Activated CD4-positive, alpha-beta T cell treated with anti-CD3 and anti-CD28 coated beads, Interleukin-2, amount 50 U/mL, for 1 hour (primary cell): ENCODE measurements at places on chromosomes 3 and 15.

DNA sequence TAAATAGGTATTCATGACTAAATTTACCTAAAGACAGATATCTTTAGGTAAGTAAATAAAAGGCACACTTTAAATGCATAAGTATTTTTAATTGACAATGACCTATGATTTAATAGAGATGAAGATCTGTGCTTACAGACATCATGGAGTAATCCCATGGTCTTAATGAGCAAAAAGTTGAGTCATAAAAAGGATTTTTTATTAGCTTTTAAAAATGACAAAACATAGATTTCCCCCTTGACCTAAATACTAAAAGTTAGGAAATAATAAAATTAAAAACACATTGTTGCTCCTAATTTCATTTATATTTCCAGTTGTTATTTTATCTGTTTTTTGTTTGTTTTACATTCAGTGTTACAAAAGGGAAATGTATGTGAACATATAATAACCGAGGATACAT is 1005.7 kb downstream of the ROBO1 start:
- no peak for DNase-seq

GRCh38 chr3:131432441-131432840 is 50.9 kb downstream of the NUDT16 start:
- DNase-seq, result no peak

DNA sequence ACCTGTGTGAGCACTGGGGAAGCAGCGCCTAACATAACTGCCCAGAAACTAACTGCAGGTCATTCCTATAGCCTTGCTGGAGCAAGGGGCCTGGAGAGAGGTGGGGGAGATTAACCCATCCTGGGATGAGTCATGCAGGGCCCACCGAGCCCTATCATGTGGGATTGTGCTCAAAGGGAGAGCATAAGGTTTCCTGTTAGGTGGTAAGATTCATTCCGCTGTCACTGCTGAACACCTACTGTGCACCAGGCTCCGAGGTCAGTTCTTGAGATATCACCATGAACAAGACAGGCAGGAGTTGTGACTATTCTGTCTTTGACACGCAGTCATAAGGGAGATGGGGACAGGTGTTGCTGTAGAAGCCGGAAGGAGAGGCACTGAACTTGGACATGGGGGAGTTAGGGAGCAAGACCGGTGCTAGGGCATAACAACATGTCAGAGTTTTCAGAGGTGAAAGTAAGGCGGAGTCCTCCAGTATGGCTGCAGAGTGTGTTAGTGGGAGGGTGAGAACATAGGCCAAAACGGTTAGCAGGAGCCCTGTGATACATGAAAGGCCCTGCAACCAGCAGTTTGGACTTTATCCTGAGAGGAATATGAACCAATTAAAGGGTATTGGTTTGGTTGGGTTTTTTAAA is 2.4 kb downstream of the SLC25A38 start:
- no peak for DNase-seq

- DNase-seq, result no peak
These were observed 156.5 kb downstream of the PDCD6IP start for GRCh38 chr3:33954956-33955355.

DNA sequence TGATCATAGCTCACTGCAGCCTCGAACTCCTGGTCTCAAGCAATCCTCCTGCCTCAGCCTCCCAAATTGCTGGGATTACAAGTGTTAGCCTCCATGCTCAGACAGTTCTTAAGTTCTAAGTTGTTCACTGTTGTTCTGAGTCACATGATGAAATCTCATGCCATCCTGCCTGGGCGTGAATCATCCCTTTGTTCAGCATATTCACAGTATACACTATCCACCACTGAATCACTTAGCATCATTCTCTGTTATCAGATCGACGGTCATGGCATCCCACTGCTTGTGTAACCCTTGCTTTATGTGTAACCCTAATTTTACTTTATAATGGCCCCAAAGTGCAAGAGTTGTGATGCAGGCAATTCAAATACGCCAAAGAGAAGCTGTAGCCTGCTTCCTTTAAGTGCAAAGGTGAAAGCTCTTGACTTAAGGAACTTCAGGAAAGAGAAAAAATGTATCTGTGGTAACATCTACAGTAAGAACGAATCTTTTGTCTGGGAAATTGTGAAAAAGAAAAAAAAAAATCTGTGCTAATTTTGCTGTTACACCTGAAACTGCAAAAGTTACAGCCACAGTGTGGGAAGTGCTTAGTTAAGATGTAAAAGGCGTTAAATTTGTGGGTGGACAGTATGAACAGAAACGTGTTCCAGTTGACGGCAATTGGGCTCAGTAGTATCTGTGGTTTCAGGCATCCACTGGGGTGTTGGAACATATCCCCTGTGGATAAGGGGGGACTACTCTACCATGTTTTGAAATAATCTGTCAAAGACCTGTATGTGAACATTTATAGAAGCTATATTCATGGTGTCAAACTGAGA is 80.6 kb downstream of the PCOLCE2 start:
- DNase-seq, result no peak

DNA sequence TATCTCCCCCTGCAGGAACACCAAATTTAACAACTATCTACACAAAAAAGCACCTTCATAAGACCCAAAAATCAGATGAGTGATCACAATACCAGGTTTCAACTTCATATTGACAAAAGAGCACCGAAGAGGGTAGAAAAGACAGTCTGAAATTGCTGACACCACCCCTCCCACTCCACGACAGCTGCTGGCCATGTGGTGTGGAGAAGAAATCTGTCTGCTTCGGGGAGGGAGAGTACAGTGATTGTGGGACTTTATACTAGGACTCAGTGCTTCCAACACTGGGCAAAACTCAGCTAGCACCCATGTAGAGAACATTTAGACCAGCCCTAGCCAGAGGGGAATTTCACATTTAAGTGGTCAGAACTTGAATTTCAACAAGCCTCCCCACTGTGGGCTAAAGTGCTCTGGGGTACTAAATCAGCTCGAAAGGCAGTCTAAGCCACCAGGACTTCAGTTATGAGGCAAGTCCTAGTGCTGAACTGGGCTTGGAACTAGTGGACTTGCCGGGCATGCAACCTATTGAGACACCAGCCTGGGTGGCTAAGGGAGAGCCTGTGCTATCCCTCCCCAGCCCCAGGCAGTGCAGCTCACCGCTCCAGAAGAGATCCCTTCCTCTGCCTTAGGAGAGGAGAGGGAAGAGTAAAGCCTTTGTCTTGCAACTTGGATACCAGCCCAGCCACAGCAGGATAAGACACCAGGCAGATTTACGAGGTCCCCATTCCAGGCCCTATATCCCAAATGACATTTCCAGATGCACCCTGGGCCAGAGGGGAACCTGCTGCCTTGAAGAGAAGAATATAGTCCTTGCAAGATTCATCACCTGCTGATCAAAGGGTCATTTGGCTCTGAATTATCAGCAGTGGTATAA is 44.6 kb upstream of the POU1F1 start:
- DNase-seq, result no peak

DNA sequence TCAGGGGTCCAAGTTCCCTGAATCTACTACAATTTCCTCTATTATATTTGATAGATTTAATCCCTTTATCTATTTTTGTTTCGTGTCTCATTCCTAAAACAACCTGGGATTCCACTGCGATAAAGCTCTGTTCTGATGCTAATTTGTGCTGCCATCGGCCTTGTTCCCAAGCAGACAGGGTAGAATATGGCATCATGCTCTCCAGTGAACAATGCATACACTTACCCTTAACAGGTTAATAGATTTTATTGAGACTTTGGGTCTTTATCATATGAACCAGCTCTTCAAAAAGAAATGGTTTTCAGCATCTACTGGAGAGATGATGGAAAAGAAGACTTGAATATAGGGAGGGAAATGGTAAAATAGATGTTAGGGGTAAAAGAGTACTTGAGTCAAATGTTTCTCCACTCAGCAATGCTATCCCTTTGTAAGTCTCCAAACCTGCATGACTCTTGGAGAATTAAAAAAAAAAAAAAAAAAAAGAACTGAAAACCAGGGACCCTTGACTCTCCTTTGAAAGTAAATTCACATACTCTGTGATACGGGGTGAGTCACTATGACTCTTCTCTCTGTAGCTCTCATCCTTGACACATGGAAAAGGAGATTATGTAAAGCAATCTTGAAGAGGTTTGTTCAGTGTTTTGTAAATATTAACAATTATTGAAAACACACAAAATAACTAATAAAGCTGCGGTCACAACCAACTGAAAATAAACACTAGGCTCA is 268.8 kb downstream of the ZBTB20 start:
- no peak for DNase-seq

DNA sequence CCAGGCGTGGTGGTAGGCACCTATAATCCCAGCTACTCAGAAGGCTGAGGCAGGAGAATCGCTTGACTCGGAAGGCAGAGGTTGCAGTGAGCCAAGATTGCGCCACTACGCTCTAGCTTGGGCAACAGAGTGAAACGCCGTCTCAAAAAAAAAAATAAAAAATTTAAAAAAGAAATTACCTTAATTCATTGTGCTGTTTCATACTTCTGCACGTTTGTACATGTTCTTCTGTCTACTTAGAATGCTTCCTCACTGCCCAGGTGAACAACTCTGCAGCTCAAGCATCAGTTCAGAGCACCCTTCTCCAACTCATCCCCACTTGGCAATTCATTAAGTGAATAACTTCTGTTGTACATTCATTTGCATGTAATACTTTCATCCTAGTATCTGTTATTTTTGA is 14.0 kb downstream of the CAPN7 start:
- no peak for DNase-seq

- DNase-seq, result no peak
These were observed 297.2 kb downstream of the FHIT start for GRCh38 chr3:60954048-60954447.

DNA sequence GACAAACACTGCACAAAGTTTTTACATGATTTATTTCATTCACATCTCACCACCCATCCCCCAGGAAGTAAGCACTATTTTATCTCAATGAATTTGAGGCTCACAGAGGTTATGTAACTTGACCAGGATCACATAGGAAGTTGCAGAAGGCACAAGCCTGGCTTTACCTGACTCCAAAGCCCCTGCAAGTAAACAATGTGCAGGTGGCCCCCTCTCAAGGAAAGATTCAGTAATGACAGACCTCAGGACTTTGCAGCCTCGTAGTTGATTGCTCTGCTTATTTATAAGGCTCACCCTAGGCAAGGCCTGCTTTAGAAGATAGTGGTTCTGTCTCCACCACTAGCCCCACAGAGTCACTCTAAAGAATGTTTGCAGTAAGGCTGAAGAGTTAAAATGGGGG is 79.8 kb upstream of the MDFIC2 start:
- no peak for DNase-seq

DNA sequence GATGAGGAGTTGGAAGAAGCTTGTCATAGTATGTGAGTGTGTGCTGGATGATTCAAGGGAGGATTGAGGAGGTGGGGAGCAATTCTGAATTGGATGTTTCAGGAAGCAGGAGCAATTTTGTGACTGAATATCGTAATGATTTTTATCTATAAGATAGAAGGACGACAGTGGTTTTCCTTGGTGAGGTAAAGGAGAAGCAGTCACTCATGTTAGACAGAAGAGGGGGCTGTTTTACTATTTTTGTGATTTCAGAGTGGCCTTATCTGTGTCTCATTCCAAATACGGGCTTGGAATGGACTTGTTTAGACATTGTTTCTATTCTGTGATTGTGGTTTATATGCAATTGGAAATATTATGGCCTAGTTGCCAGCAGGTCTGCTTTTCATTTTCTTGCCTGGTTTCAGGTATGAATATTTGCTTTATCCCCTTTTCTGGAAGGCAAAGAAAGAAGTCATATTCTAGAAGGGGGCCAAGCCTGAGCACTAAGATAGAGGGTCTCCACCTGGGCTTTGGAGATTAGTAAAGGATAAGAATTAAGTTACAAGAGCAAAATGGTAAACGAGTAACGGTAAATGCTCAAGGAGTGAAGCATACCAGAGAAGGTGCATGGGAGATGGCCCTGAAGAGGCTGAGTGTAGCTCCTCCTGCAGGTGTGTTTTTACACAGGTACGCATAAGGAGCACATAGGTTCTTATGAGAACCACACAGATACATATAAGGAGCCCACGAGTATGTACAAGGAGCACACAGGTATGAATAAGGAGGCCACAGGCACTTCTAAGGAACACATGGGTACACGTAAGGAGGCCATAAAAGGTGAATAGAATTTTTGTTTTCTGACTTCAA is 124.6 kb upstream of the KCNAB1 start:
- DNase-seq, result no peak

DNA sequence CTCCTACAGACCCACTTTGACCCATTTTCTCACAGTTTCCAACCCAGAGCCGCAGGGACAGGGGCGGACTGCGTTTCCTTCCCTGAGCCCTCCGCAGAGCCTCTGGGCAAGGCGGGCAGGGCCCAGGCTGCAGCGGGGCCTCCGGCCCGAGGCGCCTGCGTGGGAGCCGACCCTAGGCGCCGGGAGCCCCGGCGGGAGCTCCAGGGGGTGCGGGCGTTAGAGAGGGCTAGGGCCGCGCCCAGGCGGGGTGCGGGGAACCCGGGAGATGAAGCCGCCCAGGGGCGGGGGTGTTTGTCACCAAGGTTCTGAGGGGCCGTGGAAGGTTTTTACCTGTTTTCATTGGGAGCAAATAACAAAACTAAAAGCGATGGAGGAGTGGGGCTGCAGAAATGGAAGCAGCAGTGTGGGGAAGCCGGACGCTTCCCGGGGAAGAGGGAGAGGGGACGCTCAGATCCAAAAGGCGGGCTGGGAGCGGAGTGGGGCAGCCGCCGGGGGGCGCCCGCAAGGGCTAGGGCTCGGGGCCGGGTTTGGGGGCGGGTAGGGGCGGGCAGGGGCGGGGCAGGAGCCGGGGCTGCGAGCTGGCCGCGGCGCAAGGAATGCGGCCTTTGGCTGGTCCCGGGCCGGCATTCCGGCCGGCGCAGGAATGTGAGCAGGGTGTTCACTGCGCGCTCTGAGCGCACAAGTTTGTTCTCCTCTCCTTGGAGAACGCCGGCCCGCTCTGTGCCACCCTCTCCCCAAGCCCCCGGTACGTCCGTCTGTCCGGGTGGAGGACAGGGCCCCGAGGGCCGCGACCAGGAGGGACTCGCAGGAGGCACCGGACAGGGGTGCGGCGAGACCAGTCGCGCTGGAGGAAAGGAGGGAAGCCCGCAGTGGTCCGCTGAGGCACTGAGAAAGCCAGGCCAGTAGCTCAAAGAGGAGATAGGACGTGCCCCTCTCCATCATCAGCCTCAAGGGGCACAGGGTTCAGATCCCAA is 61.1 kb downstream of the AMOTL2 start:
- no peak for DNase-seq

- no peak for DNase-seq
These were observed 32.4 kb downstream of the BTD start for GRCh38 chr3:15633766-15634598.

DNA sequence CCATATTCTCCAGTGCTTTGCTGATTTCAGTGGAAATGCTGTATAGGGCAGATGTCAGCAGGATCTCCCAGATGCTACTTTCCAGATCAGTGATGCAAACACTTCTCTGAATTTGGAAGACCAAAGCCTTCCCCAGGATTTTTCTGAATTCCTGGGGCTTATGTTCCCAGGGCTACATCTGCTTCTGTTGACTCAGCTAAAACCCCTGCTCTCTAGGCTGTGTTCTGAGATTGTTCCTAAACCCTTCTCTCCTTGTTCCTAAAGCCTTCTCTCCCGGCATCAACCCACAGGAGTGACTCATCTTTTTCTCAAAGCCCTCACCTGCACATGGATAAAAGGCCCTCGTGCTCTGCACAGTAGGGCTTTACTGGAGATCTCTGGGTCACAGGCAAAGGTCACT is 35.5 kb downstream of the FAH start:
- DNase-seq, result no peak

- peak; percentile 52 for DNase-seq
These were observed 25.5 kb upstream of the SNRPA1 start for GRCh38 chr15:101320501-101321052.

GRCh38 chr15:86259589-86259988 is 179.9 kb downstream of the AGBL1 start:
- DNase-seq, result no peak

- peak; percentile 54 for DNase-seq
These were observed 10.2 kb downstream of the SNRK start for GRCh38 chr3:43296565-43296964.
